ENCODE measurements at places on chromosomes 11 and 22. TPM values are rescaled to one million over a fixed set of nuclear protein-coding genes. Genes with fewer than 3 reads are reported as not detected.

The TPH1 gene
- total RNA-seq = under 0.01 TPM

- DNase-seq = peak; percentile 97
Measured at GRCh38 chr11:72040491-72041363, 39.6 kb downstream of the NUMA1 start.

DNA sequence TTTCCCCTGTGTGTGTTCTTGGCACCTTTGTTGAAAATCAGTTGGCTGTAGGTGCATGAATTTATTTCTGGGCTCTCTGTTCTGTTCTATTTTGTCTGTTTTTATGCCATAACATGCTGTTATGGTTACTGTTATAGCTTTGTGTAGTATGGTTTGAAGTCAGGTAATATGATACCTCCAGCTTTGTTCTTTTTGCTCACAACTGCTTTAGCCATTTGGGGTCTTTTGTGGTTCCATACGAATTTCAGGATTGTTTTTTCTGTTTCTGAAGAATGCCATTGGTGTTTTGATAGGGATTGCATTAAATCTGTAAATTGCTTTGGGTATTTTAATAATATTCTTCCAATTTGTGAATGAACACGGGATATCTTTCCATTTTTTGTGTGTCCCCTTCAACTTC, 4.7 kb downstream of the PEX26 start:
- DNase-seq = no peak

DNA sequence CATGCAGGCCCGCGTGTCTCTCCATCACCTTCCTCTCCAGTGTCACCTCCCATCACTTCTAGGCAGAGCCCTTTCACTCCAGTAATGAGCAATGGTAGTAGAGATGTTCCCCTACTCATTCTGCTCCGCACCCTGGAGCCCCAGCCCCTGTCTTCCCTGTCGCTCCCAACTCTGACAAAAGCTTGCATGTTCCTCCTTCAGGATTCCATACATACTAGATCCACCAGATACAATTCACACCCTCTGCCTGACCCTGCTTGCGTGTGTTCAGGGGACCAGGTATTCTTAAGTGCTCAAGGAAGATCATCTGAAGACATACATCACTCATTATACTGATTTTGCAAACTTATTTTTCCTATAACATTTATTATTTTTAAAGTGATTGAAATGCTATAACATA, 222.7 kb downstream of the SNX19 start:
- DNase-seq = no peak

DNA sequence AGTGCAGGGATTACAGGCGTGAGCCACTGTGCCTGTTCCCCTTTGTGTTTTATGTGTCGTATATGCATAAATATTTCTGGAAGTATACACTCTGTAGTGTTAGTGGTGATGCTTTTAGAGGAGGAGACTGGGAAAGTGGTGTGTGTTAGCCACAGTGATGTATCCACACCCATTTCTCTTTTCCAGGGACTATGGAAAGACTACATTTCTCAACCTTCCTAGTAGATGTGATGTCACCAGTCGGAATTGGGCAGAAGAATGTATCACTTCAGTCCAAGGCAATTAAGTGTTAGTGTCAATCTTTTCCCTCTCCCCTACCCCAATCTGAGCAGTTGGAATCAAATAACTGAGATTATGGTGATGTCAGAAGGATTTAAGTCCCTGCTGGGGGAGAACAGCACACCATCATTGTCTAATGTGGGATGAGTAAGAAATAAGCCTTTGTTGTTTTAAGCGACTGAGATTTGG, 5.8 kb upstream of the ATG16L2 start:
- DNase-seq = no peak

The SLCO2B1 gene
- under 0.01 TPM for total RNA-seq

GRCh38 chr11:16186680-16187079, 169.7 kb downstream of the SOX6 start:
- no peak for DNase-seq

- no peak for DNase-seq
Measured at GRCh38 chr22:24420072-24420976, 7.1 kb upstream of the ADORA2A start.

- DNase-seq = no peak
Measured at GRCh38 chr11:26158251-26158650, 173.7 kb upstream of the ANO3 start.

- no peak for DNase-seq
Measured at GRCh38 chr11:8908099-8908498, 2.9 kb upstream of the AKIP1 start.

- DNase-seq = no peak
Measured at GRCh38 chr22:29848111-29848510, 10.0 kb upstream of the ASCC2 start.
